NCI-H1092 (cell line): ENCODE measurements at places on chromosomes 2 and 18.

DNA sequence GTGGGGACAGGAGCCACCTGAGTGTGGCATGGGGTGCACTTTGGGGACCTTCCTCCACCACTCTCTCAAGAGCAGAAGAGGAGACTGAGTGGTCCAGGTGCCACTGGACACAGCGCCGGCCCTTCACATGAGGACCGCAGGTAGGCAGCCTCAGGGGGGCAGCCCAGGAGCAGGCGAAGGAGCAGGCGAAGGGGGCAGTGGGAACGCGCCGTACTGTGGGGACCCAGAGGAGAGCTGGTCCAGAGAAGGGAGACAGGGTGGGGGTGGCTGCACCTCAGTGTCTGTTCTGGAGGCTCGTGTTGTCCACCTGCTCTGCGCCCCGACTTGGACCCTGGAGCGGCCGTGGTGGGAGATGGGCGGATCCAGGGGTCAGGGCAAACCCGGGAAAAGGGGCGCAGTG, 55.0 kb downstream of the AQP12A start:
- DNase-seq, result no peak

- no peak for DNase-seq
Observed at GRCh38 chr2:102051692-102052277, 60.0 kb downstream of the IL1R2 start.

DNA sequence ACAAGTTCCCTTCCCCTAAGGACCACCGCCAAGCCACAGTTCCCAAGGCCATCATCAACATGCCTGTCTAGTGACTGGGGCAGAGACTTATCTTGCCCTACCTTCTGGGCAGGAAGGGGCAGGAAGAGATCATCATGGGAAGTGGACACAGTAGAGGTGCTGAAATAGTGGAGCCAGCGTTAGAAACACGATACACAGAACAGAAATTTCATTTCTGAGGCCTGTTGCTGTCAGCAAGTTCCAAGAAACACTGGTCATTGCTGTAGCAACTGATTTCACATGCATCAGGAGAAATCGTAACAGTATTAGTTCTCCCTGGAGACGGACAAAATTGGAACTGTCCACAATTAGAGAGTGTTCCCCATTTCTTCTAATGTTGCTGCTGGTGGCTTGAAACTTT, 83.0 kb downstream of the COLEC12 start:
- no peak for DNase-seq

DNA sequence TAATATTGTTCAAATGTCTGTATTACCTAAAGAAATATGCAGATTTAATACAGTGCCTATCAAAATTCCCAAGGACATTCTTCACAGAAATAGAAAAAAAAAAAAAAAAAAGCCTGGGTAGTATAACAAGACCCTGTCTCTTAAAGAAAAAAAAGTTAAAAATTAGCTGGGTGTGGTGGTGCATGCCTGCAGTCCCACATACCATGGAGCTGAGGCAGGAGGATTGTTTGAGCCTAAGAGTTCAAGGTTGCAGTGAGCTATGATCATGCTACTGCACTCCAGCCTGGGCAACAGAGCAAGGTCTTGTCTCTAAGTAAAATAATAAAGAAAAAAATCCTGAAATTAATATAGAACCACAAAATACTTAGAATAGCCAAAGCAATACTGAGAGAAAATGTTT, 51.9 kb downstream of the SLC16A14 start:
- no peak for DNase-seq

DNA sequence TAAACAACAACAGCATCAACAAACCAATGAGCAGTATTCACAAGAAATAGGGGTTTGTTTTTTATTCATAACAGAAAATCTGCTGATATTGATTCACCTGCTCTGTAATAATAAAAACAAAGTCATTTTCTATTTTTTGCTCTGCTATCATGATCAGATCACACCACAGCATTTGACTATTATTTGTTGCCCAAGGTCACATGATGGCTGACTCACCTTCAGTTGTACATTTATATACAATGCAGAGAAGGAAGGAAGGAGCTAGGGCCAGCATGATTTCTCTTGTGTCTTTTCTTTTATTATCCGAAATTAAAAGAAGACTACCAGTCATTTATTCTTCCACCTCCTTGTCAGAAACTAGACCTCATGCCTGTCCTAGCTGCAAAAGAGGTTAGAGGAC, 1427.7 kb upstream of the CELF4 start:
- DNase-seq, result no peak
